COLO829 (cell line): ENCODE measurements at places on chromosomes 6 and 20.

DNA sequence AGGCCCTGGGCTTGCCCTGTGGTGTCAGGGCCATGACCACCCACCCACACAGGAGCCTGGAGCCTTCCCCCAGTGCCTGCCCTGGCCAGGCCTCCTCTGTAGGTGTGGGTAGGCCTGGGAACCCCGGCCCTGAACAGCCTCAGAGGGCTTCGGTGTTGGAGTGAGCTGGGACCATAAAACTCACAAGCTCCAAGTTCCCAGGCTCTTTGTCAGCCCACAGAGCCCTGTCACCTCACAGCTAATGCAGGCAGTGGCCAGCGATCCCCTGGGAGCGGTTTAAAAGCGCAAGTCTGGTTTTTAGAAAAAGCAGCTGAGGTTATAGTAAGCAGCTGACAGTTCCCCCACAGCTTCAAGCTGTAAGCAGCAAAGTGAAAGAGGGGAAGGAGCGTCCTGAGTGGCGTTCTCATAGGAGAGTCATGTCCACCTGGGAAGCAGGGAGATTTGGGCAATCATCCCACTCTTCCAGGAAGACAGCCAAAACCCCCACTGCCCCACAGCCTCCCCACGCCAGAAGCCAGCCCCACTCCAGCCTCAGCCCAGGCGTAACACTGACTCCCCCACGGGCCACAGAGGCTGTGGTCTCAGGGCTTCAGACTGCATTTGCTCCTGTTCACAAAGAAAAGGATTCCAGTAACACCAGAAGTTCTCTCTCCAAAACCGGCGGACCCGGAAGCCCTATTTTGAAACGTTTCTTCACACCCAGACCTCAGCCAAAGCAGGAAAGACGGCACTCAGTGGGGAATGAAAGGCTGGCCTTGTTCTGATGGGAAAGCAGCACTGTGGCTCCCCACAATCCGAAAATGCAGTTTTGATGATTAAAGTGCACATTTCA lies 34.3 kb upstream of the FOXC1 start:
- peak; percentile 74 for DNase-seq

DNA sequence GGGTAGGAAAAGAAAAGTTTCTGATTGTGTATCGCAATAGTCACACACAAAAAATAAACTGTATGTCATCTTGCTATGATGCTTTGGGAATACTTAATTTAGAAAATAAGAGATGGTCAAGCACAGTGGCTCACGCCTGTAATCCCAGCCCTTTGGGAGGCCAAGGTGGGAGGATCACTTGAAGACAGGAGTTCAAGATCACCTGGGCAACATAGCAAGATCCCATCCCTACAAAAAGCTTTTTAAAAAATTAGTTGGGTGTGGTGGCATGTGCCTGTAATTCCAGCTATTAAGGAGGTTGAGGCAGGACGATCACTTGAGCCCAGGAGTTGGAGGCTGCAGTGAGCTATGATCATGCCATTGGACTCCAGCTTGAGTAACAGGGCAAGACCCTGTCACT lies 27.6 kb downstream of the MAP7 start:
- no peak for DNase-seq

- DNase-seq: no peak
These were observed 7.2 kb downstream of the AGPAT4 start for GRCh38 chr6:161266513-161267230.

DNA sequence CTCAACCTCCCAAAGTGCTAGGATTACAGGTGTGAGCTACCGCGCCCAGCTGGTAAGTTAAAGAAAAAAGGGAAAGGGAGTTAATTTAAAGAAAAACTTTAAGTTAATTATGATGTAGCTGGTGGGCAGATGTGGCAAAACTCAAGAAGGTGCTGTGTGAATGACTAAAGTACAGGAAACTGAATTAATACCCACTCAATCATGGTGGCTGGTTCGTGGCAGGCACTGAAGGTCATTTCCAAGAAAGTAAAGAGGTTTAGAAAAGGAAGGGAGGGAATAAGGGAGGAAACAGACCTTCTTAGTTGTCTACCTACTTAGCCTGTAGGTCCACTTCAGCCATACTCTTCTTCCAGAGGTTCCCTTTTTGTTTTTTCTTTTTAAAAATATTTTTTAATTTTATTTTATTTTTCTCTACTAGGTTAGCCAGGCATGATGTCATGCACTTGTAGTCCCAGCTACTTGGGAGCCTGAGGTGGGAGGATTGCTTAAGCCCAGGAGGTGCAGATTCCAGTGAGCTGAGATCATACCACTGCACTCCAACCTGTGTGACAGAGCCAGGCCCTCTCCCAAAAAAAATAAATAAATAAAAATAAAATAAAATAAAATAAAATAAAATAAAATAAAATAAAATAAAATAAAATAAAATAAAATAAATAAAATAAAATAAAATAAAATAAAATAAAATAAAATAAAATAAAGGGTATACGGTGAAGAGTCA lies 11.9 kb upstream of the TGM3 start:
- no peak for DNase-seq

- DNase-seq: peak; percentile 77
These were observed 55.9 kb upstream of the LOC128125822 start for GRCh38 chr6:63516186-63516944.
